Type B pancreatic cell (in vitro differentiated cells): ENCODE measurements at places on chromosomes 6 and 20. TPM values are rescaled to one million over a fixed set of nuclear protein-coding genes. Genes with fewer than 3 reads are reported as not detected.

LSM14B gene
- 45.6 and 66.3 TPM in 2 replicates for total RNA-seq

TRIM40 gene
- total RNA-seq: 0.17 TPM in 1 of 2 replicates, not detected in the other

PPP1R14C gene
- 12.6 and 19.2 TPM in 2 replicates for total RNA-seq

C20orf144 gene
- 0.29 and 0.82 TPM in 2 replicates for total RNA-seq

RUNX2 gene
- 5.9 and 6.0 TPM in 2 replicates for total RNA-seq

TAGAP gene
- total RNA-seq: 0.22 and 0.43 TPM in 2 replicates

REV3L gene
- 28.5 and 34.4 TPM in 2 replicates for total RNA-seq

TUBB2B gene
- total RNA-seq: 37.8 and 158 TPM in 2 replicates

AIG1 gene
- 34.3 and 37.8 TPM in 2 replicates for total RNA-seq

PPP1R3G gene
- 0.19 and 0.45 TPM in 2 replicates for total RNA-seq

MRAP2 gene
- total RNA-seq: 0.74 and 1.4 TPM in 2 replicates

ARG1 gene
- not detected in 2 replicates for total RNA-seq

TNFAIP3 gene
- 15.2 and 54.4 TPM in 2 replicates for total RNA-seq

RAET1L gene
- not detected in 2 replicates for total RNA-seq

HCK gene
- total RNA-seq: not detected in 2 replicates

SRMS gene
- total RNA-seq: not detected in 2 replicates

KCNB1 gene
- total RNA-seq: 0.95 and 1.2 TPM in 2 replicates

BPIFB6 gene
- total RNA-seq: not detected in 2 replicates

CEP85L gene
- total RNA-seq: 8.9 and 16.1 TPM in 2 replicates

HLA-DPA1 gene
- total RNA-seq: 1.3 and 2.6 TPM in 2 replicates

LBP gene
- not detected in 2 replicates for total RNA-seq

BMP6 gene
- 1.5 and 1.8 TPM in 2 replicates for total RNA-seq

ADGRF5 gene
- 0.58 and 1.2 TPM in 2 replicates for total RNA-seq

FAM217A gene
- total RNA-seq: not detected in 2 replicates

MROH8 gene
- total RNA-seq: 2.5 and 4.8 TPM in 2 replicates

DSTN gene
- total RNA-seq: 193 and 287 TPM in 2 replicates

MEP1A gene
- total RNA-seq: 3.6 and 22.4 TPM in 2 replicates

CRISP2 gene
- total RNA-seq: 0.48 and 0.58 TPM in 2 replicates

TULP4 gene
- total RNA-seq: 94.1 and 109 TPM in 2 replicates

SPATS1 gene
- total RNA-seq: not detected in 2 replicates

GPX5 gene
- total RNA-seq: not detected in 2 replicates

PNRC1 gene
- total RNA-seq: 140 and 150 TPM in 2 replicates
